ENCODE measurements at places on chromosomes 5 and 9. TPM values are rescaled to one million over a fixed set of nuclear protein-coding genes. Genes with fewer than 3 reads are reported as not detected.

DNA sequence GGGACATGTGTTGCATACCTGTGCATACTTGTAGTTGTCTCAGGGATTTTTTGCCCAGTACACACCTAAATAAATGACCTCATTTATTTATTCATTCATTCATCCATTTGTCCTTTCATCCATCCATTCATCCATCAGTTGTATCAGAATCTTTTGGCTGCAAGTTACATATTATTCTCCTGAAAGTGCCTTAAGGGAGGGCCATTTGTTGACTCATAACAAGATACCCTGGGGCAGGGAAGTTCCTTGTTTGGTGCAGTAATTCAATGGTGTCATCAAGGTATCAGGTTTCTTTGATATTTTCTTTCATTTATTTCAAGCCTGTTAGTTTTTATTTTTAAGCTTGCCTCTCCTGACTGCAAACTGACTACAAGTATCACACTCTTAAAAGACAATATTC lies 597.9 kb upstream of the TLE4 start:
- no peak for DNase-seq

DNA sequence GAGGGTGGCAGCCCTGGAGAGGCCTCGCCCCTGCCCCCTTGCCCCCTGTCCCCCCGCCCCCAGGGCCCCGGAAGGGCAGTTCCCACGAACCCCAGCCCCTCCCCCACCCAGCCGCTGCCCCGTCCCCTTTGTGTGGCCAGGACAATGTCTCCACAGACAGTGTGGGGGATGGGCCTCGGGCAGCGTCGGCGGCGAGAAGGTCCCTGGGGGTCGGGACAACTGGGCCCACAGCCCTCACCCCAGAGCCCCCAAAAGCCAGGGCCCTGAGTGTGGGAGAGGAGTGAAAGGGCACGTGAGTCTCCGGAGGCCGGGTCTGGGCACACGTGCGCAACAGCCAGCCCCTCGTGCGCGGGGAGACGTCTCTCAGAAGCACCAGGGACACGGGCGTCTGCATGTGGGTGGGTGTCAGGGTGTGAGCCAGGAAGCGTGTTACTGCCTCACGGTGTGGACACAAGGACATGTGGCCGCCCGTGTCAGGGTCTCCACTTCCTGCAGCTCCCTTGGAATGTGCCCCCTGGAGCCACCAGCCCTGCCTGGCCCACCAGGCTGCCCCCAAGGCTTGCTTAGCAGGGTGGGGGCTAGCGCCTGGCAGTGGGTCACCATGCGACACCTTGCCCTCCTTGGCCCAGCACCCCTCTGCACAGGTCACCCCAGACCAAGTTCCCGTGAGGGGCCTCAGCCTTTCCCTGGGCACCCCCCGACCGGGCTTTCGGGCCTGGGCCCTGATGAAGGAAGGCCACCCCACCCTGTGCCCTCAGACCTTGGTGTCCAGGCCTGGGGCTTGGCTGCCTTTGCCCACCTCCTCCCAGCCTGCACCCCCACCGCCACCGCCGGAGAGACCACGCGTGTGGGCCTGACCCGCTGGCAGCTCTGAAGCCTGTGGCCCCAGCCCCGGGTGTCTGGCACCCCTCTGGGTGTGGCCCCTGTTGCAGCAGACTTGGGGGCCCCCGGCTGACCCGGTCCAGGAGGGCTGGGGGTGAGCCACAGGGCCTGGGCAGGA lies 12.8 kb upstream of the NRARP start:
- DNase-seq = no peak

DNA sequence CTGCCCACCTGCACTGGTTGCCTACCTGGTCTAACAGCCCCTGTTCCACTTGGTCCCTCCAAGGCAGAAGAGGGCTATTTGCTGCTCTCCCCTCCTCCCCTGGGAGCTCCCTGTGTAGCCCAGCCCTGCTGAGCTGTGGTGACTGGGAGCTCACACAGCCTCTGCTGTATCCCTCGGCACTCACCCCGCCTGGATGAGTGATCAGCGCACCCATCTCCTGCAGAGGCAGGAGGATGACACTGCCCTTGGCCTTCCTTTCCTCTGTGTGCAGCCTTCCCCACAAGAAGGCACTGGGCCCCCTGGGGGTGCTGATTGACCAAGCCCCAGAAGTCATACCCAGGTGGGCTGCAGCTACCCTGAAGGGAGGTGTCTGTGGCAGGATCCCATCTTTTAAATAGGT lies 134.2 kb downstream of the ADAMTS2 start:
- no peak for DNase-seq

The CCDC69 gene
- 33.4 TPM for polyA plus RNA-seq

The DMGDH gene
- 1.2 TPM for polyA plus RNA-seq

- peak; percentile 83 for DNase-seq
Observed at GRCh38 chr9:91315191-91315590, 46.5 kb downstream of the AUH start.

DNA sequence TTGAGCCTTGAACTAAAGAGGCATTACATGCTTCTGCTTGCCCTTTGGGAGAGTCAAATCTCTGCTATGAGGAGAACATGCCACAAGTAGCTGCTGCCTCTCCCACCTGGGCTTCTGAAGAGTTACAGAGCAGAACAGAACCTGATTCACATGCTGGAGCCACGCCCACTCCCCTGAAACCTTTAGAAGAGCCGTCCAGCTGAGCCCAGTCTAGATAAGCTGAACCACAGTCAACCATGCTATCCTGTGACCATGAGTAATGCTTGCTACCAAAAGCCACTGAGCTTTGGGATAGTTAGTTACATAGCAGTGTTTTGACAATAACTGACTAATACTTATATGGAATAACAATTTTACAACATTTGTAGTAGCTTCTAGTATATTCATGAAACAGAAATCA lies 111.0 kb upstream of the VCAN start:
- no peak for DNase-seq

GRCh38 chr5:126753227-126753626 lies 23.7 kb upstream of the LMNB1 start:
- no peak for DNase-seq

GRCh38 chr5:143879646-143880045 lies 67.7 kb downstream of the HMHB1 start:
- DNase-seq = no peak

The LRRC19 gene
- polyA plus RNA-seq = not detected

DNA sequence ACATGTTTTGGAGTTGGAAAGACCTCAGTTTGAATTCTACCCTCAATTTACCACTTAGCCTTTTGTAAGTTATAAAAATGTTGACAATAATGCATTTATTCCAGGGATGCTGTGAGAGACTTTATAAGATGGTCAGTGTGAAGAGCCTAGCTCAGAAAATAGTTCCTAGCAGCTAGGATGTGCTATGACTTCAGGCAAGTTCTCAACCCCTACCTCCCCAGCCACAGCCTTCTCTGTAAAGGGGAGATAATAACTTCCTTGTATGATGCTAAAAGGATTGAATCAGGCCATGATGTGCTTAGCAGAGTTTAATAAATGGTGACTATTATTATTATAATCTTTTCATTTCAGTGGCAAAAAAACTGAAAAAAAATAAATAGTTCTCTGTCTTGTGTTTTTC lies 77.6 kb downstream of the ALDH1A1 start:
- no peak for DNase-seq

GRCh38 chr5:6504677-6505415 lies 56.2 kb downstream of the UBE2QL1 start:
- DNase-seq = peak; percentile 47

The SLC45A2 gene
- polyA plus RNA-seq = 0.46 TPM

The PCSK1 gene
- 0.18 TPM for polyA plus RNA-seq

The CHMP5 gene
- polyA plus RNA-seq = 77.9 TPM

- DNase-seq = no peak
Observed at GRCh38 chr5:72138943-72139521, 31.8 kb downstream of the MAP1B start.

- DNase-seq = no peak
Observed at GRCh38 chr5:116911074-116911473, 336.5 kb upstream of the SEMA6A start.

The POMT1 gene
- polyA plus RNA-seq = 8.7 TPM

- no peak for DNase-seq
Observed at GRCh38 chr9:70439991-70440706, 25.7 kb upstream of the KLF9 start.

DNA sequence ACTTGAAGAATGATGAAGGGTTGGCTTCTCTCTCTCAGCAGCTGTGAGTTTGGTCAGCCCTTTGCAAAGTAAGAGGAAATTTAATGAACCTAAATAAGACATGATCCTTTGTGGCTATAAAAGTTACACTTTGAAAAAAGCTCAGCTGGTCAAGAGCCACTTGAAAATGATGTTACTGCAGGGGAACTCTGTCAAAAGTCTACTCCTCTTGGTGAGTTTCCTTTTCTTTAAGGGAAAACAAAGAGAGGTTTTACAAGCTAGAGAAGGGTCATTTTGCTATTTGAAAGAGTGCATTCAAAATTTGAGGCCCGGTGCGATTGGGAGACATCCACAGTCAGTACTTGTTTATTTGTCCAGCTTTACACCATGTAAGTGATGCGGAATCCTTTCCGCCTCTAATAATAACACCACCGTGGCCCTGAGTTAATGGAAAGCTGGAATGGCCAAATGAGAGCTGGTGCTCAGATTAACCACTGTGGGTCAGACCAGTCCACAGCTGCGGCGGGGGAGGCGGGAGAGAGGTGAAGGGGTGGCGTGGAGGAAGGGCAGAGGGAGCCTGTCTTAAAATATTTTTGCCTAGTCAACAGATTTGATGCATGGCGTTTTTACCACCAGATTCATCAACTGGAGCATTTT lies 404.0 kb downstream of the TLE4 start:
- no peak for DNase-seq

GRCh38 chr5:108380531-108381349 lies 1.2 kb downstream of the FBXL17 start:
- DNase-seq = peak; percentile 81

The ITGA2 gene
- 0.61 TPM for polyA plus RNA-seq

DNA sequence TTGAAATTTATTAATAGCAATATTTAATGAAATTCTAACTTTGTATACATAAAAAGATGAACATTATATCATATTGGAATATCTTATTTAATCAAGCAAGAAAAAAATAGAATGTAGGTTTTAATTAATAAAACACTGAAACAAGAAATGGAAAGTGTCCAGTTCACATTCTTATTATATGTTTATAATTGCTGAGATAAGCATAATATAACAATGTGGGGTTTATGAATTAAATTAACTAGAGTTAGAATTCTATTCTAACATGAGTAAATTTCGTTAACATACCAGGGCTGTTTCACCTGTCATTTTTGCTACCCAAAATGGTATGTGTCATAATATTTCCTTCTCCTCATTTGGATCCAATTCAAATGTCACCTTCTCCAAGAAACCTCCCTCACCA lies 12.3 kb downstream of the CDH9 start:
- DNase-seq = no peak

DNA sequence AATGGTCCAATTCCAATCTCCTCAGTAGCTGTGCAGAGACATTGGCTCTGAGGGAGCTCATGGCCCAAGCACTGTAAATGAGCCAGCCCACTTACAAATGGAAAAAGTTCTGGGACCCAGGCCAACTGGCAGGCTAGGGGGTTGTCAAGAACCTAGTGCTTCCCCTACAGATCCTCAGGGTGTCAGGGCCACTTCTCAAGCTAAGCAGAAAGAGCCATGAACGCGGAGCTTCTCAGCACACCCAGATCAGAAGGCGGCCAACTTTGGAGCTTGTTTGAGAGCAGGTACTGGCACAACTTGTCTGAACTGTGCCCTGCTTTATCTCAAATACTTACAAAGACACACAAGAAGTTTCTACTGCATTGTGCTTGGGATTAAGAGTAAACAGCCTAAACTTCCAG lies 17.5 kb downstream of the TLE1 start:
- DNase-seq = peak; percentile 78

- no peak for DNase-seq
Observed at GRCh38 chr9:27851858-27852257, 278.6 kb upstream of the C9orf72 start.

GRCh38 chr5:169850409-169850808 lies 129.9 kb downstream of the INSYN2B start:
- no peak for DNase-seq

The TSTD2 gene
- polyA plus RNA-seq = 9.5 TPM

- DNase-seq = no peak
Observed at GRCh38 chr5:68348447-68349222, 133.1 kb downstream of the PIK3R1 start.

The SMIM33 gene
- polyA plus RNA-seq = 0.46 TPM

- DNase-seq = no peak
Observed at GRCh38 chr5:87570366-87570765, 157.6 kb upstream of the CCNH start.

GRCh38 chr9:10054456-10054855 lies 558.3 kb downstream of the PTPRD start:
- DNase-seq = no peak

GRCh38 chr5:153598099-153598498 lies 107.6 kb downstream of the GRIA1 start:
- DNase-seq = no peak

DNA sequence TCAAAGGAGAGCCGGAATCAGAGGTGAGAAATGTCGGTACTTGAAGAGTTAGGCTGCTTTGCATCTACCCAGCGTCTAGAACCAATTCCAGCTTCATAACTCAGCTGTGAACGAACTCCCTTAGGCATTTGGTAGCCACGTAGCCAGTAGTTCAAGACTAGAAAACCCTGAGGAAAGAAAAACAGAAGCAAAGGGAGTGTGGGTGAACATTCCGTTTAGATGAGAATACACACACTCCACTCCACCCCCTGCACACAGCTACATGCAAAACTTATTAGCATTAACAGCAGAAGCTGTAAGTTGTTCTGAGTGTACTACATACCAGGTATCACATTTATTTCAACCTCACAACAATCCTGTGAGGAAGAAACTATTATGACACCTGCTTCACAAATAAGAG lies 78.3 kb downstream of the SMIM23 start:
- no peak for DNase-seq

- DNase-seq = no peak
Observed at GRCh38 chr5:154686490-154686889, 68.7 kb upstream of the LARP1 start.

DNA sequence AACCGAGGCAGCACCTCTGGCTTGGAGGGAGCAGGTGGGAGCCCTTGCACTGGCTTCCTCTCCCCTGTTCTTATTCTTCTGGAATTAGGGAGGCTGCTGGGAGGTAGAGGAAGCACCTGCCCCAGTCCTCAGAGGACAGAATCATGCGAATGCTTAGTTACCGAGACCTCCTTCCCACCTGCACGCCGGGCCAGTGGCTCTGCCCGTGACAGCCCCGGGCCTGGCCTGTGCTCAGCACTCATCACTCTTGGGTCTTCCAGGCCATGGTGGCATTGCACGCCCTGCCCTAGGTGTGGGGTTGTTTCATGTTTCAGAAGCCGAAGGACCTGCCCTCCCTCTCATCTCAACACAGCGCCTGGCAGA lies 45.3 kb upstream of the NKD2 start:
- DNase-seq = no peak

The APBA1 gene
- polyA plus RNA-seq = 0.50 TPM

The FOXD1 gene
- polyA plus RNA-seq = 0.28 TPM

- peak; percentile 64 for DNase-seq
Observed at GRCh38 chr9:72476617-72477437, 44.6 kb upstream of the TMC1 start.

- DNase-seq = no peak
Observed at GRCh38 chr5:132046880-132047299, 13.6 kb upstream of the IL3 start.

The CD180 gene
- 0.15 TPM for polyA plus RNA-seq

DNA sequence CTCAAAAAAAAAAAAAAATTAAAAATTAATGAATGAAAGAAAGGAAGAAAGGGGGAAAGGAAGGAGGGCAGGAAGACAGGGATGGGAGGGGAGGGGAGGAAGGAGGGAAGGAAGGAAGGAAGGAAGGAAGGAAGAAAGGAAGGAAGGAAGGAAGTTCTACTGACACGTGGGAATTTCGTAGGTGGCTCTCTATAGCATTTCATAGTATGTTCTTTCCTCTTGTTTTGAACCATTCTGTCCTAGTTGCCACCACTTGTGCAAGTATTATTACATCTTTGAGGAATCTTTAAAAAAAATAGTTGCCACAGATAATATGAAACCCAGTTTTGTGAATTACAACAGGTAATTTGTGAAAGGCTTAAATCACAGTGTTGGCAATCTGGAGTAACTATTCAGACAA lies 253.8 kb downstream of the BNC2 start:
- DNase-seq = no peak

Measured in stomach (tissue), 19 donors.